ENCODE measurements at places on chromosomes 6 and 20.

GRCh38 chr20:33566781-33567603 is 77.1 kb downstream of the CBFA2T2 start:
- DNase-seq: no peak

DNA sequence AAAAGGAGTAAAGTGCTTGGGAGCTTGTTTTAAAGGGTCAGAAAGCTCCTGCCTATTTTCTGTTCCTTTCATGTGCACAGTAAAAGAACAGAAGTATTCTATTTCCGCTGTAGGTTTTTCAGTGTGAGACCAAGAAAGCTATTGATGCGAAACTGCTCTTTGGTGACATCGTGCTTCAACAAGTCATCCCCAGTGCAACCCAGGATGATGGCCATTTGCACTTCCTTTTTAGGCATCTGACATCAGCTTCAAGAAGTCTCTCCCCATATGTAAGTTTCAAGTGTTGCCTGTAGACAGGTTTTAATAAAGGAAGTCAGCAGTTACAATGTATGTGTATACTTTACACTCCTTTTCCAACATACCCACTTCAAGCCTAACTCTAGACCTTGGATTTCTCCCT is 131.6 kb downstream of the RFX6 start:
- no peak for DNase-seq

GRCh38 chr6:136920671-136921380 is 1.3 kb upstream of the SLC35D3 start:
- no peak for DNase-seq

DNA sequence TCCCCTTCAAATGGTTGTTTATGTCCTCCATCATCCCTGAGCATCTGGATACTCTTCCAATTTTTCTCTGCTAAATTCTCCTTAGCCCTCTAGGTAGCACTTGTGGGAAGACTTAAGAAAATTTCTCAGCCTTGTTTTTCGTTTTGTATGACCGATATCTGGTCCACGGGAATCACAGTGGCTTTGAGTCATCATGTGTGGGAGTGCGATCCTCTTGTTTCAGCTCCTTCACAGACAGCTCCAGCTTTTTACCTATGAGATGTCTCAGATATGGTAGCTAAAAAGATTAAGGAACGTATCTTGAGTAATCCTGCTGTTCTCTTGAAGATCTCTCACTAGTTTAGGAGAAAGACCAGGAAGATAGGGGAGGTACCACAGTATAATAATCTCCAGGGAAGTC is 196.1 kb downstream of the GRM1 start:
- no peak for DNase-seq

GRCh38 chr6:130593200-130593599 is 227.4 kb downstream of the TMEM200A start:
- DNase-seq: no peak

GRCh38 chr20:14478126-14478525 is 140.7 kb upstream of the FLRT3 start:
- no peak for DNase-seq

DNA sequence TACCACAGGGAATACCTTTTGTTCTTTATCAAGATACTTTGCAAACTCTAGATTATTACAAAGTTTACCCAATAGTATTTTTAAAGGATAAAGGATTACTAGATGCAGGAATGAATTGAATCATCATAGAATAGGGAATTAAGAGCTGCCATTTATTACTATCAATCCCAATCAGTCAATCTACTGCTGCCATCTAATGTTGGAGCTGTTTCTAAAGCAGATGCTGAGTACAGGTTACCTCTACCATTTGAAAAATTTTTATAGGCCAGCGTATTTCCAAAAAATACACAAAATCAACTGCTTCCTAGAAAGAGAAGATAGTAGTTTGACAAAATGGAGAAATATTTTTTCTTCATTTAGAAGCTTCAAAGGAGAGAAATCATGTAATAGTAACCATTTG is 520.4 kb downstream of the ADGRB3 start:
- no peak for DNase-seq

DNA sequence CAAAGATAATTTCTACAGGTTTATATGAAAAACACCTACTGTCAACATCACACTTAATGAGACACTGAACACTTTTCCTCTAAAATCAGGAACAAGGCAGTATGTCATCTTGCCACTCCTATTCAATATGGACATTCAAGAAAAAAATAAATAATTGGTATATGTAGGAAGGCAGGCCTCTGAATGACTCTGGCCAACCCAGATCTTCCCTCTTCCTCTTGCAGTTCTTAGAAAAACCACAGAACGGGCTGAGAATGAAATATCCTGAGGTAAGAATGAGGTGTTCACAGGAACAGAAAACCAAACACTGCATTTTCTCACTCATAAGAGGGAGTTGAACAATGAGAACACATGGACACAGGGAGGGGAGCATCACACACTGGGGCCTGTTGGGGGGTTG is 1207.2 kb upstream of the CITED2 start:
- no peak for DNase-seq

DNA sequence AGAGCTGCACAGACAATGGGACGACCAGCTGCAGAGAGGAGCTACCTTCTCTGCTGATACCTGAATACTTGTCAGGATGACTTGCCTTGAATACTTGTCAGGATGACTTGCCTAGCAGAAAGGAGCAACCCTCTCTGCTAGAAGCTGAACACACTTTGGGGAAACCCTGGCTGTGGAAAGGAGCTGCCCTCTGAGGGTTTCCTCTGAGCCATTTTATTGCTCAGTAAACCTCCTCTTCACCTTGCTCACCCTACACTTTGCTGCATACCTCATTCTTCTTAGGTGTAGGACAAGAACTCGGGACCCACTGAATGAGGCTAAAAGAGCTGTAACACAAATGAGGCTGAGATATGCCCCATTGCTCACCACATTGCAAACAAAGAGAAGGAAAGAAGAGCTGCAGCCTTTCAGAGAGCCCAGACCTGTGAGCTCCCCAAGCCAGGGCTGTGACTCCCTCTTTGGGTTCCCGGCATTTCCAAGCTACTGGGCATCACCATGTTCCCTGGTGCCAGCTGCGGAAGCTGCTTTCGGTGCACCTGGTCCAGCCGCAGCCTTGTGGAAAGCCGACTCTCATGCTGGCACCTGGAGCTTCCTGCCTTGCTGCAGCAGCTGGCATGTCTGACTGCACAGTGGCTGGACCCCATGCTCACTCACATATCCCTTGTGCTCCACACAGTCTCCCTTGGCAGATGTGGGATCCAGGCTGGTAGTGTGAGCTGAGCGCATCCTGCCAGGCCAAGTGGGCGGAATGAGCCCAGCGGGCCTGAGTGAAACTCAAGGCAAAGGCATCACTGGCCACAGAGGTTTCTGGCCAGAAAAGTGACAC is 106.7 kb upstream of the AHI1 start:
- DNase-seq: no peak

- no peak for DNase-seq
Observed at GRCh38 chr6:2854396-2854982, 12.8 kb upstream of the SERPINB1 start.

DNA sequence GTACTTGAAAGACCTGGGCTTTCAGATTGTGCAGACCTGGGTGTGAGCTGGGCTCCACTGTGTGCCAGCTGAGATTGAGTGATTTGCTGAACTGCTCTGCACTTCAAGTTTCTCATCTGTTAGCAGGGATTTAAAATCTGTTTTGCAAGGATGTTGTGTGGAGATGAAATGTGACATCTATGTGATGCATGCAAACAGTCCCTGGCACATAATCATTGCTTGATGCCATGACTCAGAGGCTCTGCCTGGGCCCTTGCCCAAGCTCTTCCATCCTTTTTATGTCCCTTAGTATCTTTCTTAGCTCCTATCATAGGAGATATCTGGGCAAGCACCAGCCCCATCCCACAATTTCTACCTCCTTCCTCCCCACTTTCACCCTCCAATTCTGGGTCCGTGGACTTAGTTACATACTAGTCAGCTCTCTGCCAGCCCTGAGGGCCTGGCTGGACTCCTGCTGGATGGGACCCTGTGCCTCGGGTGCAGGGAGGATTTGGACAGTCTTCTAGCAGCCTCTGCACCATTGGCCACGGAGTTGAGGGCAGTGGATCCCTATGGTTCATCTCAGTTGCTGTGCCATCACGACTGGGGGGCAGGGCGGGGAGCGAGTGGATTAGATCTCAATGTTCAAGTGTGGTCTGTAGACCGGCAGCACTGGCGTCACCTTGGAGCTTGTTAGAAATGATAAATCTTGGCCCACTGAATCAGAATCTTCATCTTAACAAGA is 103.6 kb downstream of the MAP3K7 start:
- DNase-seq: peak; percentile 18
